Activated CD8-positive, alpha-beta memory T cell treated with anti-CD3 and anti-CD28 coated beads, Interleukin-2, amount 50 U/mL, for 48 hours (primary cell): ENCODE measurements at places on chromosomes 5 and 9.
A peak's percentile ranks its signal among the peaks of the same experiment; 100 is the strongest.

DNA sequence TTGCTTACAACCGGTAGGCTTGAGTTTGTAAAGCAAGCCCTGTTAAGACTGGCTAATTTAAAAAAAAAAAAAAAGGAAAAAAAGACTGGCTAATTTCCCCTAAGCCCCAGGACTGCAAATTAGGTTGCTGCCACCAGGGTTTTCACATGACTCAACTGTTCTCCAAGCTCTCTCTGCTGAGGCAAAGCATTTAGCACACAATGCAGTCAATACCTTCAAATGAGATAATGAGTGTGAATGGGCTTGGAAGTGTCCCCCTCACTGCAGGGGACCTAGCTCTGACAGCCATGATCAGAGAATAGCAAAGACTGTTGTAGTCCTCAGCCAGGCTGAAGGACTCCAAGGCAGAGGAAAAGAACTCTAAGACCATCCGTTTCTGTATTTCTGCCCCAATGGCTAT lies 42.8 kb upstream of the ZSWIM6 start:
- DNase-seq: no peak

- no peak for DNase-seq
Observed at GRCh38 chr9:19378164-19378563, 1.9 kb downstream of the RPS6 start.

DNA sequence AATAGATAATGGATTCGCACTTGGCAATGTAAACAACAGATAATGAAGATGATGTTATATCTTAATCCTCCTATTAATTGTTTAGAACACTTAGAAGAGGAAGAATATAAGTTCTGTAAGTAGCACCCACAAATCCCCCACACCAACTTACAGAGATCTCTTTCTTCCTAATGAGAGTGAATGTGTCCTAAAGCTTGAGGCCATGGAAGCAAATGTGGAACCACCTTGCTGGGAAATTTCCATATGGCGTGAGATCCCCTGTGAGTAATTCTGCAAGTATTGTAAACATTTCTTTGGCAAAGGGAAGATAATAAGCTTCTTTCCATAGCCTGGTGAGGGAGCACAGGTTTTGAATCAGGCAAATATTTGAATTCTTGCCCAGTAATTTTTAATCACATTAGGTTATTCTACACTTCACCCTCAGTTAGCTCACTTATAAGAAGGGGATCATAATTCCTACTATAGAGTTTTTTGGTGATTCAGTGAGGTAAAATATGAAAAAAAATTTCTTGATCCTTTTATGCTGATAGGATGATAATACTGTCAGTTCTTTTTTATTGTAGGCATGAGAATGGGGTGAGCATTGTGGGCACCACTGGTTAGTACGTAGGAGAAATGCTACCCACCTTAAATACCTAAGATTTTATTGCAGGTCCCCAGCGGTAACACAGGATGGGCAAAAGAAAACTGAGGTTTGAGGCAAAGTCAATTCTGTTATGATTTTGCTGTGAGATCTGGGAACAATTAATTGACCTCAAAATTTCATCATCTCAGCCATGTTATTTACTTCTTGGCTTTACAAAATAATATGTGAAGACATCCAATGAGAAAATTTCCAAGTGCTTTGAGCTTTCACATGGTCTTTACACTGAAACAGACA lies 574.8 kb downstream of the PSAT1 start:
- DNase-seq: no peak

- DNase-seq: no peak
Observed at GRCh38 chr5:143128412-143129071, 274.9 kb downstream of the NR3C1 start.

DNA sequence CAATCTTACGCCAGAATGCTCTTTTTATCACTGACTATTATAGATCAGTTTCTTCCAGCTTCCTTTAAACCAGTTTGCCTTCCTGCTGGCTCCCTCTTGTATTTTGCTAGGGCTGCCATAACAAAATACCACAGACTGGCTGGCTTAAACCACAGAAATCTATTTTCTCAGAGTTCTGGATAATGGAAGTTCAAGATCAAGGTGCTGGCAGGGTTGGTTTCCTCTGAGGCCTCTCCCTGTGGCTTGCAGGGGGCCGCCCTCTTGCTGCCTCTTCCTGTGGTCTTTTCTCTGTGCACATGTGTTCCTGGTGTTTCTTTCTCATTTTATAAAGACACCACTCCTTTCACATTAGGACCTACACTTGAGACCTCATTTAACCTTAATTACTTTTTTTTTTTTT lies 6.8 kb upstream of the FXN start:
- no peak for DNase-seq

DNA sequence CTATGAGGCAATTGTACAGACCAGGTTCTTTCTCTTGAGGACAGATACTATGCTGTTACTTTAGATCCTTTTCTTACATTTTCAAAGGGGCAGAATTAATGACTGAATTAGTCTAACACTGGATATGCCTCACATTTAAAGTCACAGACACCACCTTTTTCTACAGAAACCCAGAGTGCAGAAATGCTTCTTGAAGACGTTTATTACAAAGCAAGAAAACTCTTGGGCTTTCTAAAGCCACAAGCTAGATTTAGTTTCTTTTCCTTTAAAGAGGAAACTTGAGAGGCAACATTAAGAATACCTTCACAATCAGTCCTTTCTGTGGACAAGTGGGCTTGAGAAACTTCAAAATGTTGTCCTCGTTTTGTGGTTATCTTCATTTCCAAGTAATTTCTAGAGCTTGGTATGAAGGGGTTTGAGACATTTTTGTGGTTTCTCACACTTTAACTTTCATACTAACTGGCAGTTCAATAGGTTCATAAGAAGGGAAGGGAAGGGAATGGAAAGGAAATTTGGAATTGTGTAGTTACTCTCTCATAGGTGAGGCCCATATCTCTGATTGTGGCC lies 527.4 kb downstream of the RASEF start:
- no peak for DNase-seq

GRCh38 chr5:121485281-121485680 lies 366.4 kb upstream of the FTMT start:
- DNase-seq: no peak

- no peak for DNase-seq
Observed at GRCh38 chr5:72281764-72282499, 38.1 kb downstream of the MRPS27 start.

- peak; percentile 65 for DNase-seq
Observed at GRCh38 chr9:93302586-93303257, 118.8 kb downstream of the WNK2 start.

- DNase-seq: no peak
Observed at GRCh38 chr9:5122516-5122915, 62.9 kb downstream of the INSL6 start.

- no peak for DNase-seq
Observed at GRCh38 chr9:116809656-116810055, 122.6 kb downstream of the TRIM32 start.

DNA sequence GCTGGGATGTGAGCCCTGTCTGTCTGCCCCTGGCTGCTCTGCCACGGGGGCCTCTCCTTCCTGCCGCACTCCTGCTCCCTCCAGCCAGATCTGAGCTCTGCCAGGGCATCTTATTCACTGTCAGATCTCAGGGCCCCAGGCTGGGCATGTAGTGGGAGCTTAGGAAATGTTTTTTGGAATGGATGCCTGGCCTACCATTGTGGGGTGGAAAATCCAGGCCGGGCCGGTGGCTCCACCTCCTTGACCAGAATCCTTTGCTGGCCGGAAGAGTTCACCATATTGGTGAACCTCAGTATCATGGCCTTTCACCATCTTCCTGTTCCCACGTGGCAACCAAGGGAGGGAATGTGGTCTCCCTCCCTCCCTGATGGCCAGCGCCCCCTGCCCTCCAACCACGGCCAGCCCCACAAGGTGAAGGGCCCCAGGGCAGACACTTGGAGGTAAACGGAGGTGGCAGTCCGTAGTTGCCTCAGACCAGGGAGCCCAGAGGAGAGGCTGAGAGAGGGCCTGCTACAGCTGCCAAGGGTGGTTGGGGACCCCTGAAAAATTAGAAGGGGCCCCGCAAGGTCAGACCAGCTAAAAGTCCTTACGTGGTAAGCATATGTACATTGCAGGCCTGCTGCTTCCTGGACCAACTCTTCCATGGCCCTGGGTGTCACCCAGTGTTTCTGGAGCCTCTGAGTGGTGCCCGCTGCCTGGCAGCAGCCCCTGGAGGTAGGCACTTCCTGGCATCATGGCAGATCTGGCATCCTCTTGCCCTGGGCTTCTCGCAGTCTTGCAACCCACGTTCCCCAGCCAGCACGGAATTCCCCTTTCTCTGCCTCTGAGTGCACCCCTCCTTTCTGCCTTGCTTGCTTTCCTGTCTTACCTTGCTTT lies 153.3 kb downstream of the RGS3 start:
- no peak for DNase-seq

DNA sequence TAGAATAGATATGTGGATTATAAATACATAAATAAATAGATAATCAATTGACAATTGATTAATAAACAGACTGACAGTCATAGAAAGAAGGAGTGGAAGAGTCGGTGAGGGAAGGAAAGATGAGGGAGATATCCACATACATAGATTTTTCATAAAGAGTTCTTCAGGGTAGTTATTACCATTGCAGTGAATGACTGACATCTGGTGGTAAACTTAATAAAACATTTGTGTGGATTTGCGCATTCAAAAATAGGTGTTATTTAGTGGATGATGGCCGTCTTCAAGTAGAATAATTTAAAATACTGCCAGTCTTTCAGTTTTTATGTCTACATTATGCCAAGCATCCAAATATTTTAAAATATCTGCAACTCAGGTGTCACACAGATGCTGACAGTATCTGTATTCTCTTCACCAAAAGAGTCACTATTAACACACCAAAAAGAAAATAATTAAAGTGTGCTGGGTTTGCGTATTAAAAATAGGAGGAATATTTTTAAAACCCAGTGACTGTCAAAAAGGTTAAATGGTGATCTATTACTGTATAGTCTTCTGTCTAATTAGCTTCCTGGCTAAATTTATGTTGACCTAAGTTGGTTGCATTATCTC lies 78.8 kb downstream of the GIN1 start:
- DNase-seq: no peak

- DNase-seq: no peak
Observed at GRCh38 chr5:111580956-111581355, 68.6 kb upstream of the STARD4 start.

- DNase-seq: no peak
Observed at GRCh38 chr5:112491257-112491656, 72.2 kb upstream of the EPB41L4A start.

DNA sequence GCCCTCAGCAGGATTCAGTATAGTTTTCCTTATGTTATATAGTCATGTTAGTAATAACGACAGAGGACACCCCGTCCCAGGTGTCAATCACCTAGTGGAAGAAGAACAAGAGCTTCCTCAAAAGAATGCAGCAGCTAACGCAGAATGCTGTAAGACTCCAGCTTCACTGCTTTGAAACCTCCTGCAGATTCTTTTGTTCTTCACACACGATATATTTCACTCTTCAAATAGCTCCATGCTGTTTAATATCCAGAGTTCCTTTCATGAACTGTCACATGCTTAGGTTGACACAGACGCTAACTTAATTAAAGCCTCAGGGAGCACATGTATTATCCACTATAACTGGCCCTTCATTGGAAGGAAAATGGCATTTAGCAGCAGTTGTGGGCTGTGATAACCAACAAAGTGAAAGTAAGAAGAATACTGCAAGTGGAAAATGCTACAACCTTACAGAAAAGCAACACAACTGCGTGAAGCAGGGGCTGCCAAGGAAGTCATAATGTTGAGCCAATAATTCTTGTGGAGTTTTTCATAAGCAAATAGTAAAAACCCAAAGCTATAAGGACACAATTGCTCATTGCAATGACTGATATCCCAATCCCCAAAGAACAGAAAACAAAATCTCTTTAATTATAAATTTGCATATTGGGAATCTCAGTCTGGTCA lies 387.5 kb downstream of the PLK2 start:
- no peak for DNase-seq

DNA sequence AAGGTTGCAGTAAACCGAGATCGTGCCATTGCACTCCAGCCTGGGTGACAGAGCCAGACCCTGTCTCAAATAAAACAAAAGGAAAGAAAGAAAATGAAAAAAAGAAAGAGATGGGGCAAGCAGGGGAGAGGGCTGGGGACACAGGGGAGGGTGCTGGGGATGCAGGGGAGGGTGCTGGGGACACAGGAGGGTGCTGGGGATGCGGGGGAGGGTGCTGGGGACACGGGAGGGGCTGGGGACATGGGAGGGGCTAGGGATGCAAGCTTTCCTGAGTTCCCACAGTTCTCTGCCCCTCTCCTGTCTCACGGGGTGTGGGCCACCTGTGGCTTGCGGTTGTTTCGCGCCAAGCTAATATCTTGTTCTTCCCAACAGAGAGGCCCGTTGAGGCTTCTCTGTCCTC lies 7.2 kb downstream of the PDCD6 start:
- no peak for DNase-seq

GRCh38 chr9:128246471-128246870 lies 29.3 kb downstream of the GOLGA2 start:
- DNase-seq: no peak

DNA sequence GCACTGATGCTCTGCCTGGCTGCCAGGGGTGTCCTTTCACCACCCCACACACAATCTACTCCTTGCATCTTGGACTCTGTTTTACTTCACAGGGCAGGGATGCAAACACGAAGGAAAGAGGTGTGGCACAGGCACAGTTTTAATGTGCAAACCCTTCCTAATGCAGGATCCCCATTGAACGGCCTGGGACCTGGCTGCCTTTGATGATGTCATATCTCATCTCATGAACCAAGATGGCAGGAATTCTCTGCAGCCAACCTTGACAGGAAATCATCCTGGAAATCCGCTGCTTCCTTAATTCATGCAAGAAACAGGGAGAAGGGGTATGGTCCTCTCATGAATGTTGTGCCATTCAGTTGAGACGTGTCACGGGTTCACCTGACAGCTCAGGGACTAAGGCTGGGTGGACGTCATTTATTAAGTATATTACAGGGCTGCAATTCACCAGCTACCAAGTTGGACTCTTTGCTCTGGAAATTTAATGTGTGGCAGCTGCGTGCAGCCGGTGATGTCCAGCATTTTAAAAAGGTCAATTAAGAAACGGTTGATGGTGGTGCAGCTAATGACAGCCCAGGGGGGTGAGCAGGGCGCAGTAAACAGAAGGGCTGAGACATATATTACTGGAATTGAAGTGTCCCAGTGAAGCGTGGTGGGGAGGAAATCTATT lies 91.5 kb downstream of the LMNB1 start:
- DNase-seq: no peak

DNA sequence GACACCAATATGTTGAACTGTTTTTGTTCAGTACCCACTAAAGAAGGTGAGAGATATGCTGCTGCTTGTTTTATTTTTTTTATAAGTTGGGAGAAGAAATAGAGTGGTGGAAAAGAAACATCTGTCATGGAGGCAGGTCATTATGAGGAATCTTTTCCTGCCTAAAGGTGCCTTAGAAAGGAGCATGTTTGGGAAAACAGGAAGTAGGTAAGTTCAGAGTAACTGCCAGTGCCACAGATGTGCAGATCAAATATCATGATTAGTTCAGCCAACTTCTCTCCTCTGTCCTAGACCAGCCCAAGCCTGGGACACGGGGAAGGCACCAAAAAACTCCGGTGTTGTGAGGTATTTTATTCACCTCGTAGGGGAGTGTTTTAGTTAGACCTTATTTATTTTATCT lies 144.2 kb downstream of the MAN2A1 start:
- DNase-seq: no peak

GRCh38 chr5:125005266-125005665 lies 258.8 kb upstream of the ZNF608 start:
- no peak for DNase-seq

GRCh38 chr9:130940027-130940549 lies 1.0 kb upstream of the FIBCD1 start:
- DNase-seq: no peak

- DNase-seq: no peak
Observed at GRCh38 chr9:76401580-76402354, 7.5 kb upstream of the RFK start.
